ENCODE measurements at places on chromosomes 16 and 17.

DNA sequence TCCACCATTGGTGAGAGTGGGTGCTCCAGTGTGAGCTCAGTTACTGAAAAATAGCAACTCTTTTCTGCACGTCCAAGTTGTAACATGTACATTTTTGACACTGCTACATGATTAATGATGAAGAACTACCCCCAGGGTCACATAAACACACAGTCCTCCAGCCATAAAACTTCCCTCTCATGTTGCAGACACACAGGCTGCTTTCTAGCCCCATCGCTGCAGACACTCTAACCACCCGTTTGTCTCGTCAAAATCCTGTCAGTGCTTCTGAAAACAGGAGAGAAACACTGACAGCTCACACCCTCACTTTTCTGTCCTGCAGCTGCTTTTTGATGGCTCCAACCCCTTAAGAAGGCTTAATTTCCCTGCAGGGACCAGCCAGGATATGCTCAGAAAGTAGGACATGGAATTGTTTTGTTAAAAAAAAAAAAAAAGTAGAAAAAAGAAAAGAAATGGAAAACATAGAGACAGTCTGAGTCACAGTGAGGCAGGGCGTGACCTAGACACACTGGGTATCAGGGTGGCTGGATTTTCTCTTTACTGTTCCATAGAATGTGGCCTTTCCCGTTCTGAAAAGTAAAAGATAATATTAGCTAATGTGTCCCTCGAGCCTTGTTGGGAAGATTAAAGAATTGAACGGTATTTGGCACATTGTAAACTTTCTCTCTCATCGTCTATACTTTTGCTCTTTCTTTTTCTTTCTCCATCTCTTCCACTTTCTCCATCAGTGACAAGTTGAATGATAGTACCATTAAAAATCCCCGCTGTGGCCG lies 20.7 kb upstream of the CCL5 start:
- no peak for DNase-seq

DNA sequence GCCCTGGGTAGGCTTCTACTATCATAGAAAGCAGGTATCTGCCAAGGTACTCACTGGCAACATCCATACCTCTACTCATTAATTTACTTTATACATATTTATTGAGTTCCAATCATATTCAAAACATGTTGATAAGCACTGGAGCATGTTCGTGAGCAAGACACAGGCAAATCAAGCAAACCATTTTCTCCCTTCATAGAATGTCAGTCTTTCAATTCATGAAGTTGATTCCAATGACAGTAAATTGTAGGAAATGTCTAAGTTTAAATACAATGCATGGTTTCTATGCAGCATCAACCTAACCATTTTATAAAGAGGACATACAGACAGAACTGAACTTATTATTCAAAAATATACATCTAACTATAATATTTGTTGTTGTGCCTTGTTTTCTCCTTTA lies 978.6 kb downstream of the CDH8 start:
- DNase-seq = no peak

GRCh38 chr16:4016658-4017057 lies 99.6 kb downstream of the ADCY9 start:
- peak; percentile 69 for DNase-seq

DNA sequence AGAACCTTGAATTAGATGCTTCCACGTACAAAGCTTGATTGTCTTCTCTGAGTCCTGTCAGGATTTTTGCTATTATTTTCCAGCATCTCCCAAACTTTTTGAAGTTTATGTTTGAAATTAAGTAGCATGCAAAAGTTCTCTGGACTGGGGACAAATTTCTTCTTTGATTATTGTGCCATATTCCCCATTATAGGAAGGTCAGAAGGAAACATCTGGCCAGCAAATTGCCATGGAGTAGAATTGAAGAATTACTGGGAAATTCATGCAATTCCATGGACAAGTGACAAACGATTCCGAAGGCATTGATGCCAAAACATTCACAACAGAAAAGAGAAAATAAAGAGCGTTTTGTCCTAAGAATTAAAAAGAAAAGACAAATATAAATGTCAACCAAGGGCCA lies 737.2 kb downstream of the CDH11 start:
- DNase-seq = no peak

DNA sequence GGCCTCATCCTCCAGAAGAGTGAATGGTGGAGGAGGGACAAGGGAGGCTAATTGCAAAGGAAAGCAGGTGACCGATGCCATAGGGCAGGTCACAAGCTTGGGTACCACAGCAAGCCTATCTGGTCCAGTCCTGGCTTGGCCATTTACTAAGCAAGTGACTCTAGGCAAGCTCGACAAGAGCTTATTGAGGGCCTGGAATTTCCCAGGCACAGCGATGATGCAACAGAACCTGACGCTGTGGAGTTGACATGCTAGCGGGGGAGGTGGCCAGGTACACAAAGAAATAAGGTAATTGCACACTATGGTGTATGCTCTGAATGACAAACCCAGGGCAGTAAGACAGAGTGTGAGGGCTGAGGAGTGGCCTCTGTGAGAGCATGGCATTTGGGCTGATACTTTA lies 98.5 kb downstream of the PGS1 start:
- DNase-seq = no peak

DNA sequence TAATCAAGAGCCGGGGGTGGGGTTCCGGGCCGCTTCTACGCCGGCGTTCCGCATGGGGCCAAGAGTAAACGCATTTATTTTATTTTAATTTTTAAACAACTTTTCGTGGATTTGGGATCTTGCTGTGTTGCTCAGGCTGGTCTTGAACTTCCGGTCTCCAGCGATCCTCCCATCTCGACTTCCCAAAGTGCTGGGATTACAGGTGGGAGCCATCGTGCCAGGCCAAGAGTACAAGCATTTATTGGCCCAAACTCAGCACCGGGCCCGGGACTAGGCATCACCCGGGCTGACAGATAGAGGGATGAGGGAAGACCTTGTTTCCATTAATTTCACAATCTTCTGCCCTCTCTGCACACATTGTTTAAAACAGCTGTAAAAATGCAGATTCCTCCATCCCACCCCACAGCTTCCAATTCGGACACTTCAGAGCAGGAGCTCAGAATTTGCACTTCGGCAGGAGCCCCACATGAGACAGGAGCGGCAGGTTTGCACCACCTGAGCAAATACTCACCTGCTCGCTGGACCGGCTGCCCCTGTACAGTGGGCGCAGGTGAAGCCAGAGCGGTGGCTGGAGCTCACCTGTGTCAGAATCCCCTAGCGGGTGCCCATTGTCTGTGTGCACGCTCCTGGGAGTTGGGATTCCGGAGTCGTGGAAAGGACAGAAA lies 663 bp upstream of the GINS2 start:
- DNase-seq = no peak

DNA sequence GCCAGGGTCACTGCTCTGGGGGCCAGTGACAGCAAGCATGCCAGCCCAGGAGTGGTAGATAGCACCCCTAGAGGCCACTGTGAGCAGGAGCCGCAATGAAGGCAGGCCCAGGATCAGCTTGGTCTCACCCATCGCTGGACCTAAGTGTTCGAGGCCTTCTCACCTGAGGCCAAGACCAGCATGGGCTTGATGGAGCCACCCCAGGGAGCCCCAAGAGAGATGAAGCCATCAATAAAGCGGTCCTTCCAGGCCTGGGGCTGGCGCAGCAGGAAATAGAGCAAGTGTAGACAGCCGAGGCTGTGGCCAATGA lies 1.8 kb downstream of the LCAT start:
- DNase-seq = peak; percentile 41

GRCh38 chr17:81433656-81434055 lies 38.4 kb downstream of the BAHCC1 start:
- no peak for DNase-seq

DNA sequence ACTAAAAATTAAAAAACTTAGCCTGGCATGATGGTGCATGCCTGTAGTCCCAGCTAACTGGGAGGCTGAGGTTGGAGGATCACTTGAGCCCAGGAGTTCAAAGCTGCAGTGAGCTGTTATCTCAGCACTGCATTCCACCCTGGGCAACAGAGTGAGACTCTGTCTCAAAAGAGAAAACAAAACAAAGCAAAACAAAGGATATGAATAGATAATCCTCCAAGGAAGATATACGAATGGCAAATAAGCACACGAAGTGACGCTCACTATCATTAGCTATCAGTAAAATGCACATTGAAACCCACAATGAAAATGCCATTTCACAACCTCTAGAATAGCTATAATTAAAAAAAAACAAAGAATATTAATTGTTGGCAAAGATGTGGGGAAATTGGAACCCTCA lies 386.2 kb upstream of the CCL2 start:
- no peak for DNase-seq

DNA sequence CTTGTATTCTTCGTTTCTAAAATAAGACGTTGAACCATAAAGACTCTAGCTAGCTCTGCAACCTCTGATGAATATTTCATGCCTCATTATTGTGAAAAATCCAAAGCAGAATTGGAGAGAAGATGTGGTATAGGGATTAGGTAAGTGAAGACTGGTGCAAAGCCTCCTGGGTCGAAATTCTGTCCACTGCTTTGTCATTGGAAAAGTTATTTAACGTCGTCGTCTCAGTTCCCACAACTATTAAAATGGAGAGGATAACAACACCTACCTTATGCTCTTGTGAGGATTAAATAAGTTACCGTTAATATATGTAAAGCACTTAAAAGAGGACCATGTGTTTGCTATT lies 1.4 kb upstream of the PRPSAP2 start:
- DNase-seq = no peak

- peak; percentile 7 for DNase-seq
Observed at GRCh38 chr17:5203178-5203907, 11.7 kb upstream of the ZNF594 start.

- no peak for DNase-seq
Observed at GRCh38 chr16:9934723-9935508, 247.3 kb downstream of the GRIN2A start.

DNA sequence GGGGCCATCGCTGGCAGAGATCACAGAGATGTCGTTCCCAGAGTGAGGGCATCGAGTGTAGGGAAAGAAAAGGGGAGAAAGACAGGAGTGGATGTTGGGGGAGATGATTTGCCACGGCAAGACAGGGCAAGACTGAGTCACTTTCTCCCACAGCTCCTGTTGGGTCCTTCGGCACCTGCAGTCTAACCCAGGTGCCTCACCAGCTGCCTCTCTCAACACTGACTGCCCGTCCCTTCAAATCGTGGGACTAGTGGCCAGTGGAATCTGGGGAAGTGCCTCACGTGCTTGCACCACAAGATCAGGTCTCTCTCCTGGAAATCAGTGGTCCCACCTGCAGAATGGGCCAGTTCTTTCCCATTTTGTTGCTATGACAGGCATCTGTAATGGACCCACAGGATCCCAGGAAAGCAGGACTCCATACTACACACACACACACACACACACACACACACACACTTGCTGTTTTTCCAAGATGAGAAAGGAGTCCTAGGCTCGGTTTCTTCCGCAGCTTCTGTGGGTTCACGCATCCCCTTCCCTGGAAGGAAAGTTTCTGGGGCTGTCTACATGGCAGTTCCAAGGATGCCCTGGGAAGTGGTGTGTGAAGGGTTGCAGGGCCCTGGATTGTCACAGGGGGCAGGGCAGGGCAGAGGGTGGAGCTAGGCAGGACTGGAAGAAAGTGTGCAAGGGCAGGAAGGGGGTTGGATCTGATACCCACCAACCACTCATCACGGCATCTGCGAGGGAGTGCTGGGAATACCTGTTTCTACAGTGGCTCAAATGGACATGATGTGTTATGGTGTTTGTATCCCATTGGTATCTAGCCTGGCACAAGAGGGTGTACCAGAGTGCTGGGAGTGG lies 10.2 kb upstream of the CBX8 start:
- DNase-seq = no peak

GRCh38 chr17:39804839-39805238 lies 59.3 kb downstream of the IKZF3 start:
- DNase-seq = no peak

GRCh38 chr17:71327376-71328059 lies 793.3 kb upstream of the SOX9 start:
- DNase-seq = peak; percentile 74

GRCh38 chr16:25009822-25010221 lies 5.3 kb downstream of the ARHGAP17 start:
- DNase-seq = peak; percentile 38

- no peak for DNase-seq
Observed at GRCh38 chr16:57069635-57070370, 22.6 kb upstream of the CPNE2 start.

DNA sequence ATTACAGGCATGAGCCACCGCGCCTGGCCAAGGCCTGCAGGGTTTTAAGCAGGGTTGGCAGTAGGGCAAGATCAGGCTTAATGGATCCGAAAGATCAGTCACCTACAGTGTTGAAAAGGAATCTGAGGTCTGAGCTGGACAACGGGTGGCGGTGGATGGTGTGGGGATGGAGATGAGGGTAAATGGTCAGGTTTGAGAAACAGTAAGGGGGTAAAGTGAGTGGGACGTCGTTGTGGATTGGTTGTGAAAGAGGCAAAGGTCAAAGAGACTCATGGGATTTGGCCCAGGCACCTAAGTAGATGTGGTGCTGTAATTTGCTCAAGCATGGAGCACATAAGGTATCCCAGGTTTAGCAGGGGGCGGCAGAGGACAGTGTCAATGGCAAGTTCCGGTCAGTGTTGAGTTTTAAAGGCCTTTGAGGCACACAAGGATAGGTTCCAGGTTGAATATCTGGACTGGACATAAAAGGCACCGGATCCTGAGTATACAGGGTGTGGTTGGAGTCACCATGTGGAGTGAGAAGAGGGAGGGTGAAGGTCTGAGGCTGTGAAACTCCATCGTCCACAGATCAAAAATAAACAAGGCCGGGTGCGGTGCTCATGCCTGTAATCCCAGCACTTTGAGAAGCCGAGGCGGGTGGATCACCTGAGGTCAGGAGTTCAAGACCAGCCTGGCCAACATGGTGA lies 1.1 kb upstream of the SLC16A5 start:
- DNase-seq = no peak

GRCh38 chr16:66403531-66404145 lies 23.5 kb upstream of the BEAN1 start:
- DNase-seq = no peak

DNA sequence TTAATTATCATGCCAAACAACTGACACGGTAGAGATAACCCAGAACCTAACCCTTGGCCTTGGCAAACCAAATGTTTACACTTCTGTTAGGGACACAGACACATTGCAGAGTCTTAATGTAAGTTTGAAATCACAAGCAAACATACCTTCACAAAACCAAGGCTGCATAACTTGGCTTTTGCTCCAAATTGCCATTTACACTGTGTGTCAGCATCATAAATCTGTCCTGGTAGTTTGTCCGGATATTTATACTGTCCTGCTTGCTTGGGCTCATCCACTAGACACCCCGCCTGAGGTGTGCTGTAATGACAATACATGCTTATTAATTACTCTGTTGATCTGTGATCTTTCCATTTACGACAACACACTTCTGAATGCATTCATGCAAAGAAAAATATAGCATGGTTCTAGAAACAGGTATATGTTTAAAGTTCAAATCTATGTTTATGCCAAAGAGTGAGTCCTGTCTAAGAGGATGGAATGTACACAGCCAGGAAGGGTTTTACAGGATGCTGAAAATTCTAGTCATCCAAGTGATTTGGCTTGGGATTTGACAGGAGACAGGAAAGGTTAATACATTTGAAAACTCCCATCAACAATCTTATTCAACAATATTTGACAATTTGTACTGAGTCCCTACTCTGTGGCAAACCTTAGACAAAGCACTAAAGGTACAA lies 81.1 kb downstream of the ADAMTS18 start:
- DNase-seq = no peak

- no peak for DNase-seq
Observed at GRCh38 chr17:34176440-34176839, 78.6 kb upstream of the CCL2 start.

Data from iris pigment epithelial cell (primary cell).